ENCODE measurements at places on chromosomes 5 and 9. TPM values are rescaled to one million over a fixed set of nuclear protein-coding genes. Genes with fewer than 3 reads are reported as not detected.

- DNase-seq = no peak
These were observed 162.9 kb upstream of the PLPPR1 start for GRCh38 chr9:100865648-100866047.

DNA sequence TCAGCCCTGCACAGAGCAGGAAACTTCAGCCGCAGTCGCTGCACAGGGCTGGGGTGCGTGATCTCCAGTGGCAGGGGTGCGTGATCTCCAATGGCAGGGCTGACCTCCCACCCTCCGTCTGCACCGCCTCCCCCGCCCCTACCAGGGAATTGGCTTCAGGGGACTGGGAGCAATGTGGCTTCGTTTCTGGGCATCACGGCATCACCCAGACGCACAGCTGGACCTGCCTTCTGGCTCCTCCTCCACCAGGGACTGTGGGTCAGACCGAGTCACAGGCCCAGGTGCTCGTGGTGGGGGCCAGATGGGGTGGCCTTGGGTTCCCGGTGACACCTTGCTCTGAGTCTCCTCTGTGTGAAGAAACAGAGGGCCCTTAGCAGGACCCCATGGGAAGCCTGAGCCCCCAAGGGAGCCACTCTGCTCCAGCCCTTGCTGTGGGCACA, 51.1 kb downstream of the AHRR start:
- no peak for DNase-seq

GRCh38 chr9:77556396-77556795, 91.7 kb downstream of the GNA14 start:
- no peak for DNase-seq

GRCh38 chr9:114696814-114697544, 15.0 kb upstream of the TEX48 start:
- no peak for DNase-seq

The CKMT2 gene
- polyA plus RNA-seq = 37.0 TPM

DNA sequence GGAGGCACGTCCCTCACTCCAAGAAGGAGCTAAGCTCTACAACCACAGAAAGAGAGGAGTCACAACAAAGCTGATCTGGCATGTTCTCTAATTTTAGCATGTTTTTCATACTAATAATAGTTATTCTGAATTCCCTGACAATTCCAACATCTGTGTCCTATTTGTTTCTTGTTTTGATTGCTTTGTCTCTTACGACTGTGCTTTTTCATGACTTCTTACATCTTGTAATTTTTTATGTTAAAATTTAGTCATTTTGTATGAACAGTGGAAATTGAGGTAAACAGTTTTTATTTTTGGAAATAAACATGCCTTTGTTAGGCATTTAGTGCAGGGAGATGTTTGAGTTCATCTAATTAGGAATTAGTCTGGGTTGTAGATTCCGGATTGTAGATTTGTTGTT, 668.1 kb upstream of the EDIL3 start:
- no peak for DNase-seq

The CCNJL gene
- 5.1 TPM for polyA plus RNA-seq

GRCh38 chr5:173155912-173156311, 11.6 kb downstream of the BNIP1 start:
- peak; percentile 55 for DNase-seq

The FOXI1 gene
- polyA plus RNA-seq = not detected

The ISL1 gene
- 0.31 TPM for polyA plus RNA-seq

DNA sequence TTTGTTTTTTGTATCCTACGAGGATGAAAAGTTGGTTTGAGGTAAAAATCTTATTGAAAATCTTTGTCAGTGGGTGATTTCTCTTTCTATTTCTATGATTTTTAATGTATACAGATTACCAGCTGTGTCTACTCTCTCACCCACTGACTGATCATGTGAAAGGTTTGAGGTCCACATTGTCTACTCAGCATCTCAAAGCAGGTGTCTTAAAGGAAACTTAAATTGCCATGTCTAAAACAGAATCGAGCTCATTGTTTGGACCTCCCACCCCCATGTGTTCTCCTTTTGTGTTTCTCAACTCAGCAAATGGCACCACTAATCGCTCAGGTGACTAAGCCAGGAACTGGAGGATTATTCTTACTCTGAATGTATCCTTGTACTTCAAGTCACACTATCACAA, 121.5 kb downstream of the YTHDC2 start:
- no peak for DNase-seq

GRCh38 chr9:81537964-81538363, 151.4 kb downstream of the TLE1 start:
- DNase-seq = no peak

DNA sequence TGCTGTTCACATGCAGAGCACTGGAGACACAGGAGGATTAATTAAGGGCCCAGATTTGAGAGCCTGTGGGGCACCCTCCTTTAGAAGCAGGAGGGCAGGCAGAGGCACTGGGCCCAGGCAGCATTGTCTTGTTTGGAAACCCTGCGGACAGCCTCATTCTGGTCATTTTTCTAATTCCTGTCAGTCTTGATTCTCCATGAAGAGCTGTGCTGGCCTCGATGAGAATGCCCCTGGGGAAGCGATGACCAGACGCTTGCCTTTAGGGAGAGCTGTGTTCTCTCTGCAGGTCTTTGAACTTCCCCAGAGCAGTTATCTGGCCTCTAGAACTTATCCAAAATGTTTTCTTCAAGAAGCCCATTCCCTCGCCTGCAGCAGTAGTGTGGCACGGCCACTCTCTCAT, 117.8 kb upstream of the PTCH1 start:
- DNase-seq = no peak

DNA sequence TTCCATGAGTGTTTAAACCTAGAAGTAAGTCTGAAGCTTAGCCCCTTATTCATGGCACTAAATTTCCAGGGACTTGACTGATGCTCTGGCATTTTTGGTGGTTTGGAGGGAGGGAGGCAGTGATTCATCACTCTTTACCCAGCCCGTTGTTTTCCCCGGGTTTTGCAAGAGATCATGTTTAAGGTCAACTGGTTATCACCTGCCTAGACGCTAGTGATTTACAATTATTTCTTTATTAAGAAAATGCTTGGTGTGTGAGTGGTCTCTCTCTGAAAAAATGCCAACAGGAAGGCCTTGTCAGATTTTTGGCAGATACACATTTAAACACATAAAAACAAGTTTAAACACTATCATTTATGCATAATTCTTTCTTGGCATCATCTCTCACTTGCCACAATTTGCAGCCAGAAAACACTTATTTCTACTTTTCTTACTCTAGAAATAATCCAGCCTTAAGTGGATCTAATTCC, 737.9 kb upstream of the ZNF608 start:
- DNase-seq = no peak

DNA sequence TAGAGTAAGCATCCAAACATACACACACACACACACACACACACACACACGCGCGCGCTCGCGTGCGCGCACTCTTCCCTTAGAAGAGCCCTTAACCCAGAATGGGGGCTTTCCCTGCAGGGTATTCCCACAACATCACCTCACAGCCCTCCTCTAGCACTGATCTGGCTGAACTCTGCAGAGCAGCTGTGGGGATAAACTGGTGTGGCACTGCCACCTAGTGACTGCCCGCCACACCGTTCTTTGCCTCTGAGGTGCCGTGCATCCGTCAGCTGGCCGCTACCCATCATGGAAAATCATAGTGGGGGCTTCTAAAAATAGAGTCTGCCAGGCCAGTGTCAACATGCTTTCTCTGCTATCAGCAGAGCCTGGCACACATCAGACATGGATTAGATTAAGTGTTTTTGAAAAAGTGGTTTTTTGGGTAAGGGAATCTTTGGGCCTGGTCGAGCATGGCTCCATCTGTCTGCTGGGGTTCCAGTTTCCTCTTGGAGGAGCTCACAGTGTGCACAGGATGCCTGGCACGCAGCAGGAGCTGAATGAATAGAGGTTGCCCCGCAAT, 88.1 kb downstream of the KCNN2 start:
- DNase-seq = peak; percentile 92

DNA sequence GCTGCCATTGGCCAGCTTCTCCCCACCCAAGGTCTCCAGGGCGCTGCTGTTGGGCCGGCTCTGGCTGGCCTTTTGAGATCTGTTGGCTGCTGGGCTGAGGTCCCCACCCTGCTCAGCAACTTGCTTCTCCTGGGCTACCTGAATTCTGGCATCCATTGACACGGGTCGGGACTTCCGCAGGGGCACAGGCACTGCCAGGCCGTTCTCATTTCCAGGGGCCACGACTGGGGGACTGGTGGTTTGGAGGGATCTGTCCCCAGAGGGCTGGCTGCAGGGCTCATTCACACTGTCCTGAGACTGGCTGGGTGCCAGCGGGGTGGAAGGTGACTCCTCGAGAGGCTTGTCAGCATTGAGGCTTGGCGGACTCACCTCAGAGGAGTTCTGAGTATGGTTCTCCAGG, 87.1 kb upstream of the FBXW11 start:
- DNase-seq = no peak

DNA sequence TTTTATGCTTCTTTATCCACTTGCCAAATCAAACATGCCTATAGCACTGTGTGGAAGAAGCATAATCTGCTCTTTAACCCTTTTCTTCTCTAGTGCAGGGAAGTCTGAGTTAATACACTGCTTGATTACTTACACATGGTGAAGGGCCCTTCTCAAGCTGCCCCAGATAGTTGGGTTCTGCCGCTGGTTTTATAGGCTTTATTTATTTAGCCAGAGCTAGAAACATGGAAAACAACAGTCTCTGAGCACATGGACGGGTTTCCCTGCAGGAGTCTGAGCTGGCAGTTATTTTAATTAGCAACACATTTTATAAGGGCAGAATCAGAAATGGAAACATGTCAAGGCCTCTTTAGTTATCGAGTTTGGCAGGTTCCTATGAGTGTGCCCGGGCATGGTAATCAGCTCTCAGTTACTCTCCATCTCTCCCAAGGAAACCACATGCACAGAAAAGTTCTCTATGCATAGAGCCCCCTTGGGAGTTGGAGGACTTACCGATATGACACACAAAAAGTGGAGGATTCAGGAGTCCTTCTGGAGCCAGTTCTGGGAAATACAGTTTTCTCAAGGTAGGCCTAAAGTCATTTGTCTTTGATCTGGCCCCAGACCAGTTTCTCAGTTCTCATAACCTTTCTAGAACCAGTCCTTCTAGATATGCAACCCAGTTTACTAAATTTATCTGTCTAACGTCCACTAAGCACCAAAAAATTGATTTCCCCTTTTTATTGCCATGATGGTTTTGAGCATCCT, 564.8 kb downstream of the ACTL7B start:
- no peak for DNase-seq

- DNase-seq = no peak
These were observed 155.0 kb downstream of the TLE1 start for GRCh38 chr9:81534138-81534875.

Measured in muscle of leg (tissue), 16 donors.